ENCODE measurements at places on chromosomes 4 and X.

DNA sequence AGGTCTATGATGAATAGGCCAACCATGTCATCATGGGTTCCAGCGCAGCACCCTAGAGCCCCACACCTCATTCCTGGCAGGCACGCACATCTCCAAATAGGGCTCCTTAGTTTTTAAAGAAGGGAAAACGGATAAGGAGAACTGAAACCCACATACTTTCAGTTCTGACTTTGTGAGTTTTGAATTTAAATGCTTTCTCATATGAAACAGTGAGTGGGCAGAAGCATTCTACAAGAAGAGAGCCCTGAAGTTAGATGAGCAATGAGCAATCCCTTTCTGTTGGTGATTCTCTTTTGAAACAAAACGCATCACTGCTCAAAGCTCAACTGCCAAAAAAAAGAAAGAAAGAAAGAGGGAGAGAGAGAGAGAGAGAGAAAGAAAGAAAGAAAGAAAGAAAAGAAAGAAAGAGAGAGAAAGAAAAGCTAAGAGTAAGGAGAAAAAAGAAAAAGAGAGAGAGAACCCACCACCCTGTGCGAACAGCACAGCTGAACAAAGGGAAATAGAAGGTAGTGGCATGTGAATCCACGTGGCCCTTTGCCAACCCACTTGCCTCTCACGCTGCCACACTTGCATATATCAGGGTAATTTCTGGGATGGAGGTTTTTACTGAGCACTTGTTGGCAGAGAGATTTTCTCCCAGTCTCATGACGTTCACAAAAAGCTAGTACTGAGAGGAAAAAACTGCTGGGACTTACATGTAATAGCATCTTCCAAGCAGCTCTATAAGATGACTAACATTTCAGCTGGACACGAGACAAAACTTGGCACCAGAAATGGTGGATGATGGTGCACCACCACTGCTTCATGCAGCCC is 31.0 kb downstream of the TMSB4X start:
- no peak for DNase-seq

DNA sequence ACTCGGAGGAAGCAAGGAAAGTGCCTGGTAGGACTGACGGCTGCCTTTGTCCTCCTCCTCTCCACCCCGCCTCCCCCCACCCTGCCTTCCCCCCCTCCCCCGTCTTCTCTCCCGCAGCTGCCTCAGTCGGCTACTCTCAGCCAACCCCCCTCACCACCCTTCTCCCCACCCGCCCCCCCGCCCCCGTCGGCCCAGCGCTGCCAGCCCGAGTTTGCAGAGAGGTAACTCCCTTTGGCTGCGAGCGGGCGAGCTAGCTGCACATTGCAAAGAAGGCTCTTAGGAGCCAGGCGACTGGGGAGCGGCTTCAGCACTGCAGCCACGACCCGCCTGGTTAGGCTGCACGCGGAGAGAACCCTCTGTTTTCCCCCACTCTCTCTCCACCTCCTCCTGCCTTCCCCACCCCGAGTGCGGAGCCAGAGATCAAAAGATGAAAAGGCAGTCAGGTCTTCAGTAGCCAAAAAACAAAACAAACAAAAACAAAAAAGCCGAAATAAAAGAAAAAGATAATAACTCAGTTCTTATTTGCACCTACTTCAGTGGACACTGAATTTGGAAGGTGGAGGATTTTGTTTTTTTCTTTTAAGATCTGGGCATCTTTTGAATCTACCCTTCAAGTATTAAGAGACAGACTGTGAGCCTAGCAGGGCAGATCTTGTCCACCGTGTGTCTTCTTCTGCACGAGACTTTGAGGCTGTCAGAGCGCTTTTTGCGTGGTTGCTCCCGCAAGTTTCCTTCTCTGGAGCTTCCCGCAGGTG is 637 bp downstream of the AR start:
- DNase-seq: no peak

DNA sequence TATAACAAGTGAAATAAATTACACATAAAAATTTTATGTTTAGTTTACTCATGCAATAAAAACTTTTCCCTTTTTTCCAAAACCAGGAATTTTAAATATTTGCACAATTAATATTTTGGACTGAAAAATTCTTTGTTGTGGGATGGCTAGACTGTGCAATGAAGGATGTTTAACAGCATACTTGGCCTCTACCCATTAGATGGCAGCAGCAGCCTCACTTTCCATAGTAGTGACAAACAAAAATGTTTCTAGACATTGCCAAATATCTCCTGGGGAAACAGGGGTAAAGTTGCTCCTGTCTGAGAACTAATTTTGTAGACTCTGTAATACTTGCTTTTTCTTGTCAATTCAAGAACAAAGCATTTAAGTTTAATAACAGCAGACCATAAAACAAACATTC is 49.8 kb downstream of the SCLT1 start:
- DNase-seq: no peak

- DNase-seq: no peak
These were observed 4.2 kb upstream of the CXCL3 start for GRCh38 chr4:74042681-74043080.

DNA sequence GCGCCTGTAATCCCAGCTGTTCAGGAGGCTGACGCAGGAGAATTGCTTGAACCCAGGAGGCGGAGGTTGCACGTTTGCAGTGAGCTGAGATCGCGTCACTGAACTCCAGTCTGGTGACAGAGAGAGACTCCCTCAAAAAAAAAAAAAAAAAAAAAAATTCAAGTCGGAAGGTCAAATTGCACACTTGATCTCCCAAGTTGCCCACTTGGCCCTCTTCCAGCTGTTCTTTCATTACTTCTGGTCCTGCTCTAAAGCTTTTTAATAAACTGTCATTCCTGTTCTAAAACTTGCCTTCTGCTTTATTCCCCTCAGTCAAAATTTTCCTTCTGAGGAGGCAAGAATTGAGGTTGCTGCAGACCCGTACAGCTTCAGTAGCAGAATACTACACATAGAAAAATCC is 2358.0 kb downstream of the ARAP2 start:
- DNase-seq: no peak

DNA sequence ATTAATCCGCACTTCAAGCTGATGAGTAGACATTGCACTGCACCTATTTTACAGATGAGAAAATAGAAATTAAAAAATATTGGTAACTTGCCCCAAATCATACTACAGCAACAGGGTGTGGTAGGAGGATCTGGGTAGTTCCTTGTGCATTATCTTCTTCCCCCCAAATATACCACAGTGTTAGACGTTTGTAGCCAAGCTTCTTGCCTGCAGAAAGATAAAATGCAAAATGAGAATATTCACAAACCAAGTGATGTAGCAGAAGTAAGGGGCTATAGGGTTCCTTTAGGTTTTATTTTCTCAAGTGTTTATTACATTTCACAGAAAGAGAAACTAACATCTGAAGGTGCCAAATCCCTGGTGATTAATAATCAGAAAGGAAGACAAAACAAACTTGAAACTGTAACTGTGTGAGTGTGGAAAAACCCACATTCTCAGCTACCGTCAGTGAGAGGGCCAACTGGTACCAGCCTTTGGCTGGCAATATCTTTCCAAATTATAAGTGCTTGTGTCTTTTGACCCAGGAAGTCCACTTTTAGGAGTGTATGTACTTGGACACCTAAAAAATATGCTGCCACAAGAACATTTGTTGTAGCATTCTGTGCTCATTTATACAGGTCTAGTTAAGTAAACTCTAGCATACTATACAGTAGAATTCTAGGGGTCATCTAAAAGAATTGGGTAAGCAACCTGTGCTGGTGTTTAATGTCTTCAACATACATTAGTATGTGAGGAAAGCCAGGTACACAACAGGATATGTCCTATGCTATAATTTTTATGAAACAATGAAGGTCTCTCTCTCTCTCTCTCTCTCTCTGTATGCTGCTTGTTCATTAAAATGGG is 6.7 kb upstream of the CD38 start:
- DNase-seq: no peak

DNA sequence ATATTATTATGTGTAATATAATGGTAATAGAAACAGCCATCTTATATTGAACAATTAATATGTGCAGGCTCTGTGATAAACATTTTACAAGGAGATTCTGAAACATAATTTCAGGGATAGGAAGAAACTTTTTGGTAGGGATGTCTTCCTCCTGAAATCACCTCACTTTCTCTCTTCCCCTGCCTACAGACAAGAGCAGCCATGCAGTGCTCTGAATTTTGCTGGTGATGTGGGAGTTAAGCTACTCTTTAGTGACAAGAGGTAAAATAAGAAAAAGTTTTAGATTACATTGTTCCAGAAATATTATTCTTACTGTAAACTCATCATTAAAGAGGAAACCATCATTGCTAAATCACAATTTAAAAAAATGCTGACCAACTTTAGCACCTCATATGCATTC is 36.1 kb downstream of the LARP7 start:
- DNase-seq: no peak

- DNase-seq: no peak
These were observed 69.1 kb downstream of the TET2 start for GRCh38 chr4:105215609-105216313.

DNA sequence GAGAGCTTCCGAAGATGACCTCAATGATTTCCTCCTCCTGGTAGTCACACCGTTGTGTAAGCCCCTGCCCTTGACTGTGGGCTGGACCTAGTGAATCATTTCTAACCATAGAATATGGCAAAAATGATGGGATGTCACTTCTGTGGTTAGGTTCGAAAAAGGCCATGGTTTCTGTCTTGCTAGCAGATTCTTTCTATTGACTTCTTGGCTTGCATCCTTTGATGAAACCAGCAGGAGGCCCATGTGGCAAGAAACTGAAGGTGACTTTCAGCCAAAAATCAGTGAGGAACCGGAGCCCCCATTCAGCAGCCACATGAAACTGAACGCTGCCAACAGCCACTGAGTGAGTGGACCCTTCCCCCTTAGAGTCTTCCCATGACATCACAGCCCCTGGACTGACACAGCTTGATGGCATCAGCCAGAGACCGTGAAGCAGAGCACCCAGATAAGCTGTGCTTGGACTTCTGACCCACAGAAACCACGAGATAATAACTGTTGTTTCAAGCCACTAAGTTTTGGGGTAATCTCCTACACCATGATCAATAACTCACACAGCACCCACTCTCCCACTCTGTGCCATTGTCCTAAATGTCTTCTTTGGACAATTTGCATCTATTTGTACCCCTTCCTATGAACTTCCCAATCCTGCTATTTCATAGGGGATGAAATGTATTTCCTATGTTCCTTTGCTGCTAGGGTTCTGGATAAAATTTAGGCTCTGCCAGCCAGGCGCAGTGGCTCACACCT is 148.0 kb upstream of the STX18 start:
- no peak for DNase-seq

- no peak for DNase-seq
These were observed 36.5 kb downstream of the SHOX start for GRCh38 chrX:666762-667720.

- DNase-seq: no peak
These were observed 126.7 kb upstream of the TSPAN5 start for GRCh38 chr4:98784947-98785706.

DNA sequence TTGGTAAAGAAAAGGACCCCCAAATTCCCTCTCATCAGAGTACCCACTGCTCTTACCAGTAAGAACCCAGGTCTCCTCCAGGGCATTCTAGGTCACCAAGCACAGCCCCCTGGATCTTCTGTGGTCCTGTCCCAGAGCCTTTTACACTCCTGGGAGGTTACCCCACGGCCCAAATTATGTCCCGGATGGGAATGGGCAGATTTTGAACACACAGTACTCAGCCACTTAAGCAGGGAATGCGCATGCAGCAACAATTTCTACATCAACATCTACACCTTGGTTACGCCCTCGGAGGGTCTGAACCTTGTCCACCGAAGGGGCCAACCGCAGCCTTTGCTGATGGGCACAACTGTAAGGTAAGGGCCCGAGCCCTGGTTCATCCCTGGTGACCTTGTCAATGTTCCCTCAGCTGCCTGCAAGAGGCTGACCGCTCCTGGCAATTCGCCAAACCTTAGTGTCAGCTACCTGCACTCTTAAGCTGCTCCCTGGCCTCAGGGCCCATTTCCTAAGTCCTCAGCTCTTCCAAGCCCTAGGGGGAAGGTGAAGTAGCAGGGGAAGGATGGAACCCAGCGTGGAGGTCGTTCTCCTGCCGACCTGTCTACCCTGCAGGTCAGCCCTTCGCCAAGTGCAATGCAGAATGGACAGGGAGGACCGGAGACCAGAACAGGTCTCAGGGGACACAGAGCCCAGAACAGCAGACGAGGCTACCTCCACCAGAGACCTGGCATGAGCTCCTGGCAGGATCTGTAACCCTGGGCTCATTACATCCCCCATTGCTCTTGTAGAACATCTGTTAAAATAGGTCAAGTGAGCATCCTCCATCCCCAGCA is 5.9 kb downstream of the TIMP1 start:
- no peak for DNase-seq

DNA sequence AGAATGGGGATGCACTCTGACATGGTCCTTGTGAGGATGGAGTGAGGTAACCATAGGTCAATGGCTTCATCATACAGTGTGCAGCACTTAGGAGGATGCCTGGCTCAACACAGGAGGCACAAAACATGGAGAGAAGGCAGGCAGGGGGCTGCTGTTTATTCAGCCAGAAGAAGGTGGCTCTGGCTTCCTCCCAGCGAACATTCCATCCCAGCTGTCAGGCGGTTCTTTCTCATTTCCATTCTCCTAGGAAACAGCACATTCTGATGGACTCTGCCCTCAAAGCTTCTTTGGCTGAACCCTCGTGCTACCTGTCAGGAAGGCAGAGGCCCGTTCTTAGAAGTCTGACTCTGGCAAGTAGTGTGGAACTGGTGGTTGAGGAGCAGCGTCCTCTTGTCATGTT is 18.6 kb downstream of the STK32B start:
- no peak for DNase-seq

- DNase-seq: no peak
These were observed 234.8 kb downstream of the SCFD2 start for GRCh38 chr4:53130896-53131561.

DNA sequence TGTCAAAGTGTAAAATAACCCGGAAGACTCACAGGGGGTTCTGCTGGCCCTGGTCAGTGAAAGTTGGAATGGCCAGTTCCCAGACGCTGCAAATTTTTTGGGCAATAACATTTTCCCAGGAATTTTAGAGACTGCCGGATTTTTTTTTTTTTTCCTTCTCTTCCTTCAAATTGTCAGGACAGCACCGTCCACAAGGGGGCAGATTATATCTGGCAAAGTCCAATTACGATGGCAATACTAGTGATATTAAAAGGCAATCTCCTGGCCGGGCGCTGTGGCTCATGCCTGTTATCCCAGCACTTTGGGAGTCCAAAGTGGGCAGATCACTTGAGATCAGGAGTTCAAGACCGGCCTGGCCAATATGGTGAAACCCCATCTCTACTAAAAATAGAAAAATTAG is 20.5 kb downstream of the SLC25A5 start:
- DNase-seq: no peak

- DNase-seq: no peak
These were observed 18.6 kb downstream of the TRIM2 start for GRCh38 chr4:153222707-153223426.
